ENCODE measurements at places on chromosomes 7 and 10.

DNA sequence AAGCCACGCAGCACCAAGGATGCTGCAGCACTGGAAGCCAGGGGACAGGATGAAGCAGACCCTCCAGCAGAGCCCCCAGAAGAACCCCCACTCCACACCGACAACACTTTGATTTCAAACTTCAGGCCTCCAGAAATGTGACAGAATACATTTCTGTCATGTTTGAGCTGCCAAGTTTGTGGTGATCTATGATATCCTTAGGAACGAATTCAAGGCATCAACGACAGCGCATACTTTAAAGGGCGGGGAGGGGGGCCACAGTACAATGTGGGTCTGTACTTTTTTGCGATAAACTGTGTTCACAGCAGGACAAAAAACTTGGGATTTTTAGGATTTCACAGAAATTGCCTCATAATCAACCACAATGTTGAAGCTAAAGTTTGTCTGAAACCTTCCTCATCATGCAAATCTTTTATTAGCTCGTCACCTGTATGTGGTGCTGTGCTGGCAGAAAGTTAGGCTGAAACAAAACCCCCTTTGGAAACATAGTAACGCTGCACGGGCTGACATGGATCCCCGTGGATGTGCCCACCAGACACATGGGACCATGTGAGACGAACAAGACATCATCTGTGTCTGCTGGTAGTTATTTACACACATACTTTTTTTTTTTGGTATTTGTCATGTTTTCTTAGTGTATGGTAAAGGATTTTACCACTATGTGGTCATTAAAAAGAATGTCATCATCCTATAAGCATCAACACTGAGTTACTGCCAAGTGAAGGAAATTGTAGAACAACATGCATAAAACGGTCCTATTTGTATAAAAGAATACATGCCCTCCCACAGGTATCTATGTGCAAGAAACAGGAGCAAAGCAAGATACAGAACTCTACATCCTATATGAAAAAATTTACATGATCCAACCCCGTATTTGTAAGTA is 113.3 kb upstream of the AFAP1L2 start:
- no peak for DNase-seq

DNA sequence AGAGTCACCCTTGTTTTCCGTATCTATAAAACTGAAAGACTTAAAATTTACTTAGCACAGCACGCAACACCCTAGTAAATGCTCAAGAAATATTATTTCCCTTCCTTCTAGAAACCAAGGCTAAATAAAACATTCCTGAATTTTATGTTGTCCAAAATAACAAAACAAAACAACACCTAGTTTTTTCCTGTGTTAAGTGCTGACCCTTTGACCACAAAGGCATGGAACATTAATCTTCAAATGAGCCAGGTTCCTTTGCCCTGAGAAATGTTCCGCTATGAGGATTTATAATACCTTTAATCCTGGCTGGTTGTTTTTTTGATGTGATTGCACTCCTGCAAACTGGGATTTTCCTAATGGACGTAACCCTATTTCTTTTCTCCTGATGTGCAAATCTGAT is 29.0 kb upstream of the DGKI start:
- DNase-seq = no peak

DNA sequence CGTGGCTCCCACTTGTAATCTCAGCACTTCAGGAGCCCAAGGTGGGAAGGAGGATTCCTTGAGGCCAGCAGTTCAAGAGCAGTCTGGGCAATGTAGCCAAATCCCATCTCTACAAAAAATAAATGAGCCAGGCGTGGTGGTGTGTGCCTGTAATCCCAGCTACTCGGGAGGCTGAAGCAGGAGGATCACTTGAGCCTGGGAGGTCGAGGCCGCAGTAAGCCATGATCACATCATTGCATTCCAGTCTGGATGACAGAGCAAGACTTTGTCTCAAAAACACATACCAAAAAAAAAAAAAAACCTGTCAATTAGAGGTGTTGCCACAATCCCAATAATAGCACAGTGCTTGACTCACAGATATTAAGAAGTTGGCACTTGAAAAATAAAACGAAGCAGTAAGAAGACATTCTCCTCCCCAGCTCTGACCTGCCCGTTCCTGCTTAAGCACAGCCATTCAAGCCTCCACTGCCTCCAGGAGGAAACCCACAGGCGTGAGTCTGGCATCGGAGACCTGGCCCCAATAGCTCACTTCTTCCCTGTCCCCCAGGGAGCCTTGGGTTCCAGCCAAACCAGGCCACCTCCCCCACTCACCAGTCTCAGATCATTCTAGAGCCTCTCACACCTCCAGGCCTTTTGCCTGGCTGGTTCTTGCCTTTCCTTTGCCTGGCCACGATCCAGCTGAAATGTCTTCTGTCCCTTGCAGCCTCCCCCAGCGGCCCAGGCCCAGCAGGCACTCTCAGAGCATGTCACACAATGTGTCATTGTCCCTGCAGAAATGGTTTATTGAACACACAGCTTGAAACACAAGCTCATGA is 45.3 kb upstream of the GTF2I start:
- no peak for DNase-seq

DNA sequence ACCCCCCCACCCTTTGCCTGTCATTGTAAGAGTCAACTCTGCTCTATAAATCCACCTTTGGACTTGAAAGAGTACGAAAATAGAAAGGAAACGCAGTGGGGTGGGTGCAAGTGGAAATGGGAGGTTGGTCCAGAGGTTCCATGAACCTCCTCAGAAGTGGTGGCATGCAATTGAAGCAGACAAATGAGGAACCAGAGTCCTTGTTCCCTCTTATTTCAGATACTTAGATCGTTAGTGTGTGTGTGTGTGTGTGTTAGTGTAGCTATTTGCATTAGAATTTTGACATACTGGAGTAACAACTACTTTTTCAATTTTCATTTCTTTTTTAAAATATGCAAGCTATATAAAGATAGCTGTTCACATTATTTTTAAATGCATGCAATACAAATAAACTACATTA is 18.1 kb upstream of the TFAM start:
- no peak for DNase-seq

- no peak for DNase-seq
These were observed 281.6 kb upstream of the ZNF32 start for GRCh38 chr10:43930243-43930642.

DNA sequence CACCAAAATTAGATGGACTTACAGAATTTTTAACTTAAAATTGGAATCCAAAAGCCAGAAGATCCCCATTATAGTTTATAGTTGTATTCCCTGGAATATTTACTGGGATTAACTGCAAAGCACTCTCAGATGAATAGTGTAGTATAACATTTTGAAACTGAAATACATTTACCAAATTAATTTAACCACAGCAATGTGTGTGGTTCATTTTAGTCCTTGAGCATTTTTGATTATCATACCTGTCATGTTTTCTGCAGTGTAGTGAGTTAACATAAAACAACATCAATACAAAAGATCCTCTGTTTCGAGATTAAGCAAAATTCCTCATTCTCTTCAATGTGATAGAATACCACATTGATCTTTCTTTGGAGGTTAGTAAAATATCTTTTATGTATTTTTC is 3.7 kb downstream of the VIM start:
- no peak for DNase-seq

- no peak for DNase-seq
These were observed 6.2 kb downstream of the FAM180A start for GRCh38 chr7:135742371-135742770.

GRCh38 chr10:13615650-13616300 is 29.0 kb downstream of the PRPF18 start:
- DNase-seq = no peak

Measured in NCI-H446 treated with DMSO at 0.1 percent for 48 hours (cell line).